Fibroblast of villous mesenchyme (primary cell): ENCODE measurements at places on chromosomes 5 and 9. TPM values are rescaled to one million over a fixed set of nuclear protein-coding genes. Genes with fewer than 3 reads are reported as not detected.

- DNase-seq = peak; percentile 38
Measured at GRCh38 chr9:16257604-16258003, 612.9 kb downstream of the BNC2 start.

MARCHF11 gene
- not detected in 2 replicates for total RNA-seq

PARP8 gene
- 11.3 and 12.5 TPM in 2 replicates for total RNA-seq

OR1Q1 gene
- not detected in 2 replicates for total RNA-seq

MELK gene
- 19.0 and 34.5 TPM in 2 replicates for total RNA-seq

WNK2 gene
- not detected in 2 replicates for total RNA-seq
